ENCODE measurements at places on chromosomes 7 and 10.
A peak's percentile ranks its signal among the peaks of the same experiment; 100 is the strongest.

- no peak for DNase-seq
These were observed 61.9 kb downstream of the MKI67 start for GRCh38 chr10:128064108-128064969.

DNA sequence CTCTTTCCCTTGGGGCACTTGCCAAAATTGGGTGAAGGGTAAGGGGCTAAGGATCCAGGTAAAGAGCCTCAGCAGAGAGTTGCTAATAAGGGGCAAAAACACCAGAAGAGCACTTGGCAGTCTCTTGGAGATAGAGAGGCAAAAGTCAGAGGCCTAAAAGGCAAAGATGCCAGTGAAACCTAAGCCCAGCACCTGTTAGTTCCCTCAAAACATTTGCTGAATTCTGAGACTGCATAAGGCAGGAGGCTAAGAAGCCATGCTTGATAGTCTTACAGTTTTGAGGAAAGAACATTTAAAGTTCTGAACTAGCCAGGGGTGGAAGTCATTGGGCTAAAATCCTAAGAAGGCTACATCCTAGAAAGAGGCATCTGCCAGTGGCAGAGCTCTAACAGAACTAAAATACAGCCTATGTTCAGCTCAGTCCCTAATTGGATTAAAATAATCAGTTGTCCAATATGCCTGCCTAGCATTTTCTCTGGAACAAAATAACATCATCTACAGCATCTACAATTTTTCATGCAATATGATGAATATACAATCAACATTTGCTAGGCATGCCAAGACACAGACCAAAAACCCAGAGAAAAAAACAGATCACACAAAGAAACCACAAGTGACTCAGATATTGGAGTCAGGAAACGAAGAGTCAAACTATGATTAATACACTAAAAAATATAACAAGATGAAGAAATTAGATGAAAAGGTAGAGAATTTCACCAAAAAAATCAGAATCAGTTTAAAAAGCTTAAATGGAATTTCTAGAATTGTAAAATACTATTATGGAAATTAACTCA lies 7.7 kb downstream of the HTR7 start:
- no peak for DNase-seq

GRCh38 chr10:8137726-8138125 lies 83.2 kb downstream of the GATA3 start:
- no peak for DNase-seq

- no peak for DNase-seq
These were observed 399.3 kb upstream of the PRKCQ start for GRCh38 chr10:6979371-6979770.

DNA sequence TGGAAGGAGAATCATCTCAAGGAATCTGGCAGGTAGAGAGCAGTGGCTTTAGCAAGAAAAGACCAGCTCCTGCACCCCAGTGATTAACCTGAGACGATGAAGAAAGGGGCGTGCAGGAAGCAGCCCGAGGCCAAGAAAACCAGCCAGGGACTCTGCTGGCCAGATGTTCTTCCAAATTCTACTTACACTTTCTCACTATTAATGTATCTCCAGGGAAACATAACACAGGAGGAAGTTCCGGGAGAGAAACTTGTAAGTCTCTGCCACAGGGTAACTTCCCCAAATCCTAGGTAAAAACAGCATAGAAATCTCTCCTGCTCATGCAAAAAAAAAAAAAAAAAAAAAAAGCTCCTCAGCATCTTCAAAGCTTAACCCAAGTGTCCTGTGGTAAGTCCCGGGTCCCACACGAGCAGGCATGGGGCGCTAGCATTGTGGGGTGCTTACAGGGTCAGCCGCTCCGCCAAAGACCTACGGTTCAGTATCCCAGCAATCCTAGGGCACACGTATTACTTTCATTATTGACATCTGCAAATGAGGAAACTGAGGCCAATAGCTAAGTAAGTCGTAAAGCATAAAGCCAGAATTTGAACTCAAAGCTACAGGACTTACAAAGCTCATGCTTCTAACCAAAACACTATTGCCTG lies 97.2 kb upstream of the GNA12 start:
- DNase-seq, result no peak

- no peak for DNase-seq
These were observed 784 bp upstream of the SERPINE1 start for GRCh38 chr7:101125989-101126650.

DNA sequence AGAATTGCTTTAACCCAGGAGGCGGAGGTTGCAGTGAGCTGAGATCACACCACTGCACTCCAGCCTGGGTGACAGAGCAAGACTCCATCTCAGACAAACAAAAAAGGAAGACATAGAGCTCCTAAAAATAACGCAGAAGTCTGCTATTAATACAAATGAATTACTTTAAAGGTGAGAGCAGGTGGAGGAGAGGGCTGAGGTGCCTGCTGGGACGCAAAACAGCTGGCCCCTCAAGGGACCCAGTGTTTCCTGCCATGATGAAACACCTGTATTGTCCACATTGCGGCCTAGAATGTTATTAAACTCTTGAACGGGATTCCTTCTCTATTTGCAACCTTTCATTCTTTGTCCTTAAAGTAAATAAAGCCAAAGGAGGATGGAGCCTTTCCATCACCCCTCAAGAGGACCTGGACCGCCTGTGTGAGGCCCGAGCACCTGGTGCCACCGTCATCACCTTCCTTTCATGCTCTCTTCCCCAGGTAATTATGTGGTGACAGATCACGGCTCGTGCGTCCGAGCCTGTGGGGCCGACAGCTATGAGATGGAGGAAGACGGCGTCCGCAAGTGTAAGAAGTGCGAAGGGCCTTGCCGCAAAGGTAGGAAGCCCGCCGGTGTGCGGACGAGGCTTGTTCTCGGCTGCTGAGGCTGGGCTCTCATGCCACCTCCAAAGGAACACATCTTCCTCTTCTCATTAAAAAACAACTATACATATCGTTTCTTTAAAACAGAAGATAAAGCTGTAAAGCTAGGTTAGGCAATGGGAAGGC lies 136.7 kb downstream of the EGFR start:
- no peak for DNase-seq

DNA sequence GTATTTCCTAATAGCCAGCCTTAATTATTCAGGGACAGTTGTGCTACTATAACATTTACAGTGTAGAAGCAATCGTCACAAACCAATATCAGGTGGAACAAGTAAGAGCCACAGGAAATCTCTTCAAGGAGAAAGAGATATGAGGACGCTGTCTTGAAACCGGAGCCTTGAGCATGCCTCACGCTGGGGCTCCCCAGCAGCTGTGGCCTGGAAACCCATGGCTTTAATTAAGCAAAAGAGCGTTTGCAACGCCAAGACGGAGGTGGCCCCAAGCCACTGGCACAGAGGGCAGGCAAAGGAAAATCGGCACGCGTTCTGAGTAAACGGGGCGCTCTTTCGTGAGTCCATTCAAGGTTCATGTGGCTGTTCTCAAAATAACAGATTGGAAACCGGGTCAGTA lies 84.4 kb downstream of the C10orf90 start:
- no peak for DNase-seq

DNA sequence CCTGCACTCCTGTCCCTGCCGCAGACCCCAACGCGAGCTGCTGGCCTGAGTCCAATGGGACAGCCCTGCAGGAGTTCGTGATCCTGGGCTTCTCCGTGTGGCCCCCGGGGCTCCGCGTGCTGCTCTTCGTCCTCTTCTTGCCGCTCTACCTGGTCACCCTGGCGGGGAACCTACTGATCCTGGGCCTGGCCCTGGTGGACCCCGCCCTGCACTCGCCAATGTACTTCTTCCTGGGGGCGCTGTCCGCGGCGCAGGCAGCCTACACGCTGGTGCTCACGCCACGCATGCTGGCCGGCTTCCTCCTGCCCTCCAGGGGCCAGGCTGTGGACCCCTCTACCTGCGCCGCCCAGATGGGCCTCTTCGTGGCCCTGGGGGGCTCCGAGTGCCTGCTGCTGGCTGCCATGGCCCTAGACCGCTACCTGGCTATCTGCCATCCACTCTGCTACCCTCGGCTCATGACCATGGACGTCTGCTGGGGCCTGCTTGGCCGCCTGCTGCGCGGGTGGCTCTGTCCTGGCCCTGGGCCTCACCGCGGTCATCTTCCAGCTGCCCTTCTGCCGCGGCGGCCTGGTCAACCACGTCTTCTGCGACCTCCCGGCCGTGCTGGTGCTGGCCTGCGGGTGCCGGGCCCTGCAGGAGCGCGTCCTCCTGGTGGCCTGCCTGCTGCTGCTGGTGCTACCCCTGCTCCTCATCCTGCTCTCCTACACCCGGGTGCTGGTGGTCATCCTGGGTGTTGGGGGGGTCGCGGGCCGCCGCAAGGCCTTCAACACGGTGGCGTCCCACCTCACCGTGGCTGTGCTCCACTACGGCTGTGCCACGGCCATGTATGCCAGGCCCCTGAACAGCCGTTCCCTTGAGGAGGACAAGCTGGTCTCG lies 71.7 kb downstream of the RBAK start:
- no peak for DNase-seq

DNA sequence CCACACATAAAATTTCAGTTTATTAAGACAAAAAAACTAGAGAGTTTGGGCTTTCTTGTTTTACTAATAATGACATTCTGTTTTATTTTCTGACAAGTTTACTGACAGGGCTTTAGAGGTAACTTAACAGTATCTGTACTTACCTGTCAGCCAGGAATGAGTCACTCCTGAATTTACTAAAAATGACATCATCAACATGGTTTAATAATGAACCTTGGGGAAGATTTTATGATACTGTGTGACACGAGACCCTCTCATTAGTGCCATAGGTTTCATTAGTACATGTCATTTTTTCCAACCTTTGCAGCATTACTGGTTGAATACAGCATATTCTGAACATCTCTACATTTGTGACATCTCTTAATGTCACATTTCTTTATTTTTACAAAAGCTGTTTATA lies 131.1 kb downstream of the KCND2 start:
- DNase-seq, result peak; percentile 3

DNA sequence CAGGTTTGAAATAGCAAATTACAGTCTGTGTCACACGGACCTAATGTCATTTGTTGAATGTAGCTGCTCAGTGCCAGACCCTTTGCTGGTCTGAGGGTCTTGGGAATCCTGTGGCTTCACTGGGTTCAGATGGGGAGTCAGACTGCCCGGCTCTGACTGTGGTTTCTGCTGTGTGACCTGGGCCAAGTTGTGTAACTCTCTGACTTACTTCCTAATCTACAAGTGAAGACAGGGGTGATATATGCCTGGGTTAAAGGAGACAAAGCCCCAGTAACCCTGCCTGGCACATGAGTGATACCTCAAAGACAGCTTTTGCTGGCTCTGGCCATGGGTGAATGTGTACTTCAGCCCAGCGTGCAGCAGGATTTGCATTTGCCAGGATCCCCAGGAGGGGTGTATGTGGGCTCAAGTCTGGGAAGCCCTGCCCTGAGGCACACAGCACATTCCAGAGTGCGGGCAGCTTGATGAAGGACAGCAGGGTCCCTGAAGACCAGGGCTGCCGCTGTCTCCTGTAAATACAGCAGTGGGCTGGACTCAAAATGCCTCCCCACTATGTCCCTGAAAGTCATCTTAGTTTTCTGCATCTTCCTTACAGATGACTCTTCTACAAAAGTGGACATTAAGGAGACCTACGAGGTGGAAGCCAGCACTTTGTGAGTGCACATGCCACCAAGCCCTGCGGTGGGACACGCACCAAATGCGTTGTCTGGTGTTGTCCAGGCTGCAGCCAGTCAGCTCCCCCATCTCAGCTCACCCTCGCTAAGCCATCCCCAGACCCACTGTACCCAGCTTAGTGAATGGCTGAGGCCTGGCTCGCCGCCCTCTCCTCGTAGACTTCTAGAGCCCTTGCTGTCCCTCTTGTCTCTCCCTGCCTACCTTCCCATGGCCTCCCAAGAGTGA lies 16.4 kb downstream of the NACAD start:
- DNase-seq, result no peak

DNA sequence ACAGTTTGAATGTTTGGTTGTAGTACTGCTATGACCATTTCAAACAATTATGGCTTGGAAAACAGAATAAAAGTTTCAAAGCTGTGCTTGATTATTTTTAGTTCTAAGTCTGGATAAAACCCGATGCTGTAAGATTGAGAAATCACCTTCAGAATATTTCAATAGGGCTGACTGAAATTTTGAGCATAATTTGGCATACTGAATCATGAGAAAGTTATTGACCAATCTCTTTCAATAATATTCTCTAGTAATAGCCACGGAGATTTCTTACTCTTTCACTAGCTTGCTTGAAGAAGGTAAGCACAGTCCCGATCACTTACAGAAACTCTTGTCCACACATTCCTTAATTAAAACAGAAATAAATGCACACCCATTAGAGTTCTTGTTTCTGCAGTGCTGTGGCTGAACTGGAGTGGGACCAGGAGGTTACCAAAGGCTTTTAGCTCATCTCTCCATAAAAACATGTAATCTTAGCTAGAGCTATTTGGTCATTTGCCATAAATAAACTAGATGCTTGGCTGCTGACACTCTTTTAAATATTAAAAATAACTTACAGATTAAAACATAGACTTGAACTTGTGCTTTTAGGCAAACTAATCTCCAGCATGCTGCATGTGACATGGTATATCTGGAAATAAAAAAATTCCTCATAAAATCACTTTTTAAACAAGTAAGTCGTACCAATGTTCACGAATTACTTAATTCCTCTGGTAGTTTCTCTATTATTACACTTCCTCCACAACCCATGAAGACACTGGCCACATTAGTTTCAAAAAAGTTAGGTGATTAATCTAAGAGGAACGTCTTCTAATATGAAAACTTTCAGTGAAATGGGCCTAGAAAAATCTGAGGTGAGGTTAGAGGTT lies 97.8 kb downstream of the AGMO start:
- DNase-seq, result no peak

DNA sequence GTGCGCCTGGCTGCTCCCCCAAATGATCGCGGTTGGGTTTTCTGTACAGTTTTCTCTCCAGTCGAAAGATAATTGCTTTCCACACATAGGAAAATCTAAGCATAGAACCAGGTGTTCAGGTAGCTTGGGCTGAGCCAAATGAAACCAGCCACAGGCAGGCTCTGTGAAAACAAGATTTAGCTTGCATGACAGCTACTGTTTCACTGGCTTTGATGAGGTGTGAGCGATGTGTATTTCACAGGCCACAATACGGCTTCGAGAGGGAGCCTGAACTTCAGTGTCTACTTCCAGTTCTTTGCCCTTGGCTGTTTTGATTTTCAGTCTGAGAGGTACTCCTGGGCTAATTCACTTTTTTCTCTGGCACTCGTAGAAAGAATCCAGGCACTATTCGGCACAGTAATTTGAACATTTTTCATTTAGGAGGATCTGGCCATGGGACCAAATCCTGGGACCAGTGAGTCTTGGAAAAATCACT lies 110.5 kb downstream of the JCAD start:
- DNase-seq, result peak; percentile 15

GRCh38 chr10:117552701-117553141 lies 10.2 kb downstream of the EMX2 start:
- DNase-seq, result no peak

Measured in Calu3 (cell line).